ENCODE measurements at places on chromosomes 3 and 15.

DNA sequence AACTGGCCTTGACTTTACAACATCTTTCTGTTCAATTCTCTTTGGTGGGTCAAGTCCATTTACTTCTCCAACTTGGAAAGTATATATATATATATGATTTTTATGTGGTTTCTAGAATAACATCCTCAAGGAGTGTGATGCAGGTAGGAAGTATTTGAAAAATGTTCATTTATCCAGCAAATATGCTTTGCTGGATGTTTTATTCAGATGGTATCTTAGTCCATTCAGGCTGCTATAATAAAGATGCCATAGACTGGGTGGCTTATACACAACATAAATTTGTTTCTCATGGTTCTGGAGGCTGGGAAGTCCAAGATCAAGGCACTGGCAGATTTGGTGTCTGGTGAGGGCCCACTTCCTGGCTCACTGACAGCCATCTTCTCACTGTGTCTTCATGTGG, 168.7 kb upstream of the RASGRP1 start:
- no peak for DNase-seq

DNA sequence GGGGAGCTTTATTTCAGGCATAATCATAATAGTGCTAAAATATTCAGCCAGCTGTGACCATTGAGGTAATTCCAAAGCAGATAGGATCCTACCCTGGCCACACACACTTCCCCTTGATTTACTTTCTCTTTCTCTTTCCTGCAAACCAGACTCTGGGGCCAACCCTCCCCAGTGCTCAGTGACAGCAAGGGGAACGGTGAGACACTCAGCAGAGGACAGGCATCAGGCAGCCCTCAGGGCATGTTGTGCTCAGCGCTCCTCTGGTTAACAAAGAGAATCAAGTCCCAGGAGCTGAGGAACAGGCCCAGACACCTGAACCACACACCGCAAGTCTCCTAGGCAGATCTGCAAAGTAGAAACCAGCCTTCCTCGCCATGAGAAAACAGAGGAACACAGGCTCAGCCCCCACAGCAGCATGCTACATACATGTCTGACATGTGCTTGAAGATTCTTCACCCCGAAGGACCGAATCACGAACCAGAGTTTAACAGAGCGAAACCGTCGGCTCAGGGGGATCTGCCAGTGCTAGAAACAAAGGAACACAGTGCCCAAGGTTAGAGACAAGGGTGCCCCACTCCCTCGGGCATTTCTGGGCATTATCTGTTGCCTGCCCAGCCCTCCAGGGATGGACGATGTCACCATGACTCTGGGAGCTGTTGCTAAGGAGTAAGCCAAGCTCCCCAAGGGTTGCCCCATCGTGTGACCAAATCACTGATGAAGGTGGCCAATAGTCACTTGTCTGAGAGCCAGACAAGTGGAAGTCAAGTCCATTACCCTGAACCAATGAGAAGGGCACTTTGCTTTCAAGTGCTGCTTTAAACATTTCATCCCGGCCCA, 17.5 kb downstream of the HDC start:
- no peak for DNase-seq

GRCh38 chr3:24837601-24838000, 343.0 kb upstream of the THRB start:
- no peak for DNase-seq

DNA sequence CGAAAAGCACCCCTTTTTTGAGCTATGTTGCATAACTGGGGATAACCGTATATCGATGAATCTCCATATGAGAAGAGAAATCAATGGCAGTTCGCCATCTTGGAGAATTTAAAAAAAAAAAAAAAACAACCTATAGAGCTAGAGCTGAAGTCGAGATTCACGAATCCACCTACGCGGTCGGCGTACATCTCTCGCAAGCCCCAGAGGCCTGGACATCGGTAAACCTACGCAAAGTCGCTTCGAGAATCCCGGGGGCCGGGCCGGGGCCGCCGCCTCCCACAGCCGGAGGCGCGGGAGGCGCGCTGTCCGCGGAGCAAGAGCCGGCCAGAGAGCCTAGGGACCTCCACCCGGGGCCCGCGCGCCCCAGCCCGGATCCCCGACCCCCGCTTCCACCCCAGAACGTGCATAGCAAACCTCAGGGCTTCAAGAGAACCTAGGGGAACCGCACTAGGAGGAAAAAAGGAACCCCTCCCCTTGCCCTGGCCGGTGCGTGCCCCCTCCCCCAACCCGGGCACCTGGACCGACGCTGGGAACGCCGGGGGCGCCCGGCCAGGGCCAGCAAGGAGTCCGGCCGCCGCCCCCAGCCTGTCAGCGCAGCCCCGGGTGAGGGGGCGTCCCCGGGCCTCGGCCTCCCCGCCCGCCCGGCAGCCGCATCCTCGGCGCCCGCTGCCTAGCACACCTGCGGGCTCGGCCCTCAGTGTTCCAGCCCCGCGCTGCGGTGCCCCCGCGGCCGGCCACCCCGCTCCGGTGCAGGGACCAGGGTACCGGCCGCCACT, 567 bp downstream of the PFN2 start:
- peak; percentile 71 for DNase-seq

DNA sequence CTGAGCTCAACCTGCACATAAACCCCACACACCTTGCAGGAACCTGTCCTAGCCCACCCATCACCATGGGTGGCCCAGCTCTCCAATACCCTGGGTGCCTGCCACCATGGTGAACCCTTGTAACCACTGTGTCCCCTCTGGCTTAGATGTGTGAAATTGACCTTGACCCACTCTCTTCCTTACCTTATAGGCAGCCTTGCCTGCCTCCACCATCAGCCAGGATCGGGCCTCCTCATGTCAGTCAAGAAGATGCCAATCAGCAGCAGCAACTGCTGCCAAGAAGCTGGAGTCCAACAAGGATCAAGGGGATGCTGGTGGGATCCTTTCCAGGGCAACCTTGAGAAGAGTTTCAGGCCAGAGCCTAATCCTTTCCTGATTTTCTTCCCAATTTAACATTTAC, 8.8 kb upstream of the CYP11A1 start:
- no peak for DNase-seq

- DNase-seq = no peak
These were observed 23.0 kb downstream of the HPS3 start for GRCh38 chr3:149152420-149152819.

- DNase-seq = no peak
These were observed 473.9 kb upstream of the THBS1 start for GRCh38 chr15:39106950-39107349.

- no peak for DNase-seq
These were observed 36.3 kb downstream of the DUT start for GRCh38 chr15:48367483-48367882.

- no peak for DNase-seq
These were observed 130.8 kb upstream of the SLC2A2 start for GRCh38 chr3:171157286-171157685.

DNA sequence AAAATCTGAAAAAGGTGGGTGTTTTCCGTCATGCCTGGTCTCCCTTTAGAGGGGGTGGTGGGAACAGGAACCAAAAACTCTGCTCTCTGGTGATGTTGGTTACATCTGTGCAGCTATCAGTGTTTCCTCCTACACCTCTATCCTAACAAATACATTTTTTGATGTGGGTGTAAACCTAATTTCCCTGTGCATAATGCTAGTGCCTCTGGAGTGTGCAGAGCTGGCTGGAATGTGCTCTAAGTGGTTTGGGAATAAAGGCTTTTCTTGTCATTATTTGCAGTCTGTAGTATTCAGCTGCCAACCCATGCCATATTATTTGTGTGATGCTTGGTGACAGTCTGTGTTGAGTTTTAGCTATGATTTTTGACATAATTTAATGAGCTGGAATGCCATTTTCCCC, 547.6 kb downstream of the NLGN1 start:
- DNase-seq = no peak

Data from activated gamma-delta T cell treated with Interleukin-2 at 50 U/mL for 16 hours (primary cell).